ENCODE measurements at places on chromosomes 2 and 18.

DNA sequence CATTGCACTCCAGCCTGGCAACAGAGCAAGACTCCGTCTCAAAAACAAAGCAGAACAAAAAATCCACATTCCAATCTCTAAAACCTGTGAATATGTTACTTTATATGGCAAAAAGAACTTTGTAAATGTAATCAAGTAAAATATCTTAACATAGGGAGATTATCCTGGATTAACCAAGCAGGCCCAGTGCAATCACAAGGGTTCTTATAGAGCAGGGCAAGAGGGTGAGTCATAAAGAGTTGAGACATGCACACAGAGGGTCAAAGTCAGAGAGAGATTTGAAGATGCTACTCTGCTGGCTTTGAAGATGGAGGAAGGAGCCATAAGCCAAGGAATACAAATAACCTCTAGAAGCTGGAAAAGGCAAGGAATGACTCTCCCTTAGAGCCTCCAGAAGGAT lies 60.9 kb upstream of the SLC9A2 start:
- peak; percentile 8 for DNase-seq

- no peak for DNase-seq
Measured at GRCh38 chr2:127415593-127416505, 2.4 kb upstream of the PROC start.

DNA sequence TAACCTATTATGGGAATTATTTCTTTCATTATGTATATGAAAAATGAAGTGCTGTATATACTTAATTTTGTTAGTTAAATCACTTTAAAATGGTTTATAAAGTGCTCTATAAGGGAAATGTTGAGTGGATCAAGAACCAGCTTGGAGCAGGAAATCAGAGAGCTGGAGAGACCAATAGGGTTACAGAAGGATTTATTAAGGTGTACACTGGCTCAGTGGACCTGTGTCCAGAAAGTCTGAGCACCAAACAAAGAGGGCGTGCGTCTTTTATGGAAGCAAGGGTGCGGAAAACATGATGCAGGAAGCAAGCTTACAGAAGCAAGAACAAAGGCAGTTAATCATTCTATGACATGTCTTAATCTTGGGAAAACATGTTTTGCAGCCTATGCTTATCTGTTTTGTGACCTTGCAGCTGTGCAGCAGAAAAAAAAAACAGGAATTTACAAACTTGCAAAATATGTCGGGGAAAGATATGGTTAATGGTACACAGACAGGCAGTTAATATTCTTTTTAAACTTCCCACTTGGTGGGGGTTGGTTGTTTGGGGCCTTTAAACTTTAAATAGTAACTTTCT lies 65.2 kb upstream of the SLC35G4 start:
- no peak for DNase-seq

DNA sequence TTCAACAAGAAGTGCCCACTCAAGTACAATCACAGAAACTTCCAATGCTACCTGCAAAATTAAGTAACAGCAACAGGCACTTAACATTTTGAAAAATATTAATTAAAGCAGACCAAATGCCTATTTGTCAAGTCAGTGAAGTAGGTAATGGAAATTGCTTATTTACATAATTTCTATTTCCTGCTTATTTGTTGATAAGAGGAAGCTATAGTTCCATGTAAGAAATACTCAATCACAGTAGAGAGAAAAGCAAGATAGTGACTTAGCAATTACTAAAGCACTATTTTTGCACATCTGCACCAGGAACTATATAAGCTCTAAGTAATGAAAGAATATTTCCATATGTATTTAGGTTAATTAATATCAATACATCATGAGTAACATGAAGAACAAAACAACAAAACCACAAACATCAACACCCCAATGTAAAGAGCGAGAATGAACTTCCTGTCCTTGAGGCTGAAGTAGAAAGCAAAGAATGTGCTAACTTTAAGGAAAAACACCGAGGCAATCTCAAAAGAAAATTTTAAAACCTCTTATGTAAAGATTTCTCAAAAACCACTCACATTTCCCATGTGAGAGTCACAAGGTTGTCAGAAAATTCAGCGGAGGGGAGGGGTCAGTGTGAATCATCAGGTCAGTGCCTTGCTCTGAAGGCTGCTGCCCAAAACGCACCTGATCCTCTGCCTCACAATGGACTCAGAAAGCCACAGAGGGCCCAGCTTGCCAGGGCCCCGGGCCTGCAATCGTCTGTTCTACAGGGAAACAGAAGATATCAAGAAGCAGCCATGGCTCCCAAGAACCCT lies 12.5 kb downstream of the NPC1 start:
- DNase-seq = peak; percentile 86

- DNase-seq = no peak
Measured at GRCh38 chr18:23851470-23852002, 162.3 kb downstream of the LAMA3 start.

DNA sequence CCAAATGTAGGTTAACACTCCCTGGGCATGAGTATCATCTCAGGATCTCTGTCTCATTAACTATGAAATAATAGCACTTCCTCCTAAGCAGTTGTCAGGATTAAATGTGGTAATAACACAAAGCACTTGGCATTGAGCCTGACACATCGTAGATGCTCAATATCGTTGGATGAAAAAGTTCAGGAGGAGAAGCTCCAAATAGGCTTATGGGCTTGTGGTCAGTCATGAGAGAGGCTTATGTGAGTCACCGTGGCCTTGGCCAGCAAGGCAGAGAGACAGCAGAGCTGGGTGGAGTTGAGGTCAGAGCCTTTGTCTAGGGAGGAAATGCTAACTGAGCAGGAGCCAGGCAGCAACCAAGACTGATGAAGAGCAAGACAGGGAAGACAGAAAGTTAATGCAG lies 68.3 kb upstream of the PPM1B start:
- peak; percentile 98 for DNase-seq

DNA sequence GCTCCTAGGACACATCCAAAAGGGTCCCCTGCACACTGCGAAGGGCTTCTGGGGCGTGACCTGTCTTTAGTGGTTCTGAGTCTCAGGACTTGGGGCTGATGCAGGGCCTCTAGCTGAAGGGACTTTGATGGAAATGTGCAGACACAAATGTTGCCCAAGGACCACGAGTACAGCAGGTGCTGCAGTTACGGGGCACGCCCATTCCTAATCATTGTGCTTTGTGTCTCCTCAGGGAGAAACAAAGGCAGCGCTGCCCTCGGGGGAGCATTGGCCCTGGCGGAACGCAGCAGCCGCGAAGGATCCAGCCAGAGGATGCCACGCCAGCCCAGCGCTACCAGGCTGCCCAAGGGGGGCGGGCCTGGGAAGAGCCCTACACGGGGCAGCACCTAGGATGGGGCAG lies 8.0 kb downstream of the TUBA3E start:
- DNase-seq = no peak
